Effector CD8-positive, alpha-beta T cell (primary cell): ENCODE measurements at places on chromosomes 13 and 19.

GRCh38 chr13:101919541-101920181 lies 467.2 kb downstream of the ITGBL1 start:
- no peak for DNase-seq

- DNase-seq, result no peak
These were observed 148.8 kb downstream of the TNFRSF19 start for GRCh38 chr13:23718996-23719395.

DNA sequence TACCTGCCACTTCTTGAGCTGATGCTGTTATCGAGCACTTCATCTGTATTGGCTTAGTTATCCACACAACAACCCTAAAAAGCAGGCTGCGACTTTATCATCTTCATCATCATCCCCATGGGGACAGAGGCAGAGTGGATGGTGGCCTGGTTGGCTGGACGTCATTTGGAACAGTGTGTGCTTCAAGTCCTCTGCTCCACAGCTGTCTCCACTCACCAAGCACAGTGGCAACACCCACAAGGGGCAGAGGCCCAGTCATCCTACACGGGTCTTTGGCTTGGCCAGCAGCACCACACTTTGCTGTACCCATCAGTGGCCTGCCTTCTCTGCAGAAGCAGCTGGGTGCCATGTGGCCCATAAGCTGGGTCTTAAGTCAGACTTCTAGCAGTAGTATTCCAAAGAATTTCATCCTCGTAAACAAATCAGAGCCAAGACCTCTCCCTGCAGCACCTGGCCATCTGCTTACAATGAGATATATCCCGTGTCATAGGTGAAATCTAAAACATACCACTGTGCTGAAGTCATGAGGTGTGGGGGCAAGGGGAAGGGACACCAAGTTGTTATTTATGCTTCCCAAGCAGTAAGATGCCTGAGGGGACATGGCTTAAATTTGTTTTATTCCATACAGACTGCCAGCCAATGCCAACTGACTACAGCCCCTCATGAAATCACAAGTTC lies 47.9 kb upstream of the EPHX3 start:
- DNase-seq, result no peak

GRCh38 chr13:105611424-105611823 lies 924.0 kb downstream of the EFNB2 start:
- DNase-seq, result no peak
